ENCODE measurements at places on chromosomes 16 and 17.

- no peak for DNase-seq
Measured at GRCh38 chr16:51337662-51338061, 186.6 kb upstream of the SALL1 start.

- no peak for DNase-seq
Measured at GRCh38 chr17:77516902-77517301, 376.1 kb downstream of the SEC14L1 start.

- no peak for DNase-seq
Measured at GRCh38 chr17:51319186-51319585, 58.8 kb downstream of the UTP18 start.

GRCh38 chr17:77437017-77437416 lies 296.2 kb downstream of the SEC14L1 start:
- no peak for DNase-seq
